Fibroblast of upper back skin (primary cell): ENCODE measurements at places on chromosomes 1 and 21.

GRCh38 chr1:157135646-157136045 is 2.5 kb downstream of the ETV3 start:
- DNase-seq = no peak

DNA sequence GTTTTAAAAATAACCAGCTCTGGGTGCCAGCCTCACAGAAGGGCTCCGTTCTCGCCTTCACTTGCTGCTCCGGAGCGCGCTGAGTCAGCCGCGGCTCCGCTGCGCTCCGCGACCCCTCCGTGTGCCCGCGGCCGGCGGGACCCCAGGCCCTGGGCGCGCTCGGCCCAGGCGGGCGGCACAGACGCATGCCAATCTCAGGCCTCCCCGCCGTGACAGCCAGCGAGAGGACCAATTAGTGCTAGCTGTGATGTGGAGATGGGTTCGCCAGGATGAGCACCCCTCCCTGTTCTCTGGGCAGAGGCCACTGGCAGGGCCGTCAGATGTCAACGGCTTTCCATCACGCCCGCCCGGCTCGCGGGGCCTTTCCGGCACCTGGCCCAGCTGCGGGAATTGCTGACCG is 293.8 kb downstream of the SPATA17 start:
- no peak for DNase-seq

DNA sequence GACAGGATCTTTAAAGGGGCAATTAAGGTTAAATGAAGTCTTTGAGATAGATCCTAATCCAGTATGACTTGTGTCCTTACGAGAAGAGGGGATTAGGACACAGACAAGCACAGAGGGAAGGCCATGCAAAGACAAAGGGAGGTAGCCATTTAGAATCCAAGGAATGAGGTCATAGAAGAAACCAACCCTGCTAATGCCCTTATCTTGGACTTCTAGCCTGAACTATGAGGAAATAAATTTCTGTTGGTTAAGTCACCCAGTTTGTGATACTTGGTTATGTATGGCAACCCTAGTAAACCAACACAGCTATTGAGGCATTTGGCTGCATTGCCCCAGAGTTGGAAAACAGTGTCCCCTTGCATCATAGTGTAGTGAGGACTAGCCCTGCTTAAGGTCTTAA is 121.3 kb downstream of the MAST2 start:
- no peak for DNase-seq

GRCh38 chr1:35885961-35886558 is 3.1 kb downstream of the AGO1 start:
- no peak for DNase-seq

GRCh38 chr1:235098991-235099390 is 29.6 kb downstream of the TOMM20 start:
- no peak for DNase-seq

GRCh38 chr1:27143401-27143800 is 11.5 kb downstream of the SLC9A1 start:
- no peak for DNase-seq

- DNase-seq = peak; percentile 82
Measured at GRCh38 chr1:23422241-23422877, 2.2 kb downstream of the TCEA3 start.

- DNase-seq = no peak
Measured at GRCh38 chr1:204548265-204548664, 32.1 kb downstream of the MDM4 start.

DNA sequence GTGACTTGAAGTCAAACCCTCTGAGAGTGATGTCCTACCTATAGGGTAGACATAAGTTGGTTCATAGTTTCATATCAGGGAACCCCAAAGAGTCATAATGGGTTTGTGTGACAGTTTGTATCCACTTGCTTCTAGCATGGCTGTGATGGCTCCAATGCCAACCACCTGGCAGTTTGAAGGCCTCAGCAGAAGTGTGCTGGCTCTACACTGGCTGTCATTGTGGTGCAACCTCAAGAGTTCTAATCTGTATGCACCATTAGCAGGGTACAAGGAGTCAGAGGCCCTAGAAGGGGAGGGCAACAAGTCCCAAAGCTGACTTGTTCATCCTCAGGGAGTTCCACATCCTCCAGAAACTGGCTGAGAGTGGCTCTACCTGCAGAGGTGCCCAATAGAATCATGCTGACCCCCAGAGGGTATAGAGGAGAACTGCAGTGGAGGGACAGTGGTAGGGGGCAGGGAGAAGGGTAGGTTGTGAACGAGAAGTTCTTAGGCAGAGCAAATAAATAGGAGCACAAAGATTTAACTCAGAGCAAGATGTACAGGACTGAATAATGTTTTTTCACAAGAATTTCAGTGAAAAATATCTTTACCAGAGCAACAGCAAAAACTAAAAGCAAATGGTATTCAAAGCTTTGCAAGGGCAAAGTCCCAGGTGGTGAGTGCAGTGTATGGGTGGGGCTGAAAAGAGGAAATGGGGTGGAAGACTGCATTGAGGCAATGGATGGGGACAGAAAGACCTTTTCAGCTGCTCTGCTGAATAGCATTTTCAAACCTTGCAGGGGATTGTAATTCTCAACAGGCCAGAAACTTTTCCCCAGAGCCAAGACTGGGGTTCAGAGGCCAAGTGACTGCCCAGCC is 3.2 kb downstream of the FCRL2 start:
- no peak for DNase-seq

GRCh38 chr1:228012555-228012954 is 5.8 kb downstream of the WNT3A start:
- no peak for DNase-seq

- DNase-seq = no peak
Measured at GRCh38 chr1:5831600-5832335, 160.5 kb downstream of the NPHP4 start.

- DNase-seq = peak; percentile 37
Measured at GRCh38 chr1:29912425-29912824, 676.1 kb downstream of the PTPRU start.

- no peak for DNase-seq
Measured at GRCh38 chr1:5424802-5425703, 567.2 kb downstream of the NPHP4 start.

DNA sequence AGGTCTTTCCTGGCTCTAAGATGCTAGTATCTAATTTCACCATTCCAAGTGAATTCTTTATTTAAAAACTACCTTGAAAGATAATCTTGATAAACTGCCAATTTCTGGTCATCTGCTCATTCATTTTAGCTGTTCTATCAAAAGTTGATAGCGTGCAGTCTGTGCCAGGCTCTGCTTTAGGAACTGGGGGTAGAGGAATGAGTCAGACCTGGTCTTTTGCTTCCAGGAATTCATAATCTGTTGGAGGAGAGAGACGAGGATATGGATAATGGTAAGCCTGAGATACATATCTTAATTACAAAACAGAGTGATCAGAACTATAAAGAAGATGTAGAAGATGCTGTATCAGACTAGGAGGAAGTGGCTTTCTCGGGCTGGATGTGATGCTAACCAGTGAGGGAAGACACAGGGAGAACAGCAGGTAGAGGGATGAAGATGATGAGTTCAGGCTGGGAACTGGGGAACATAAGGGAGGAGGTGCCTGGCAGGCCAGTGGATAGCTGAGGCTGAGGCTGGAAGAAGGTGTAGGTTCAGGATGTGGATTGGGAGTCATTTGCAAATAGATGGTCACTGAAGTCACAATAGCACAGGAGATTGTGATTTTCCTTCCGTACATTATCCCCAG is 12.3 kb upstream of the PHC2 start:
- peak; percentile 74 for DNase-seq

- DNase-seq = peak; percentile 56
Measured at GRCh38 chr1:85334962-85335361, 58.5 kb upstream of the BCL10 start.

- DNase-seq = no peak
Measured at GRCh38 chr1:241139047-241139446, 218.0 kb downstream of the RGS7 start.

- DNase-seq = peak; percentile 20
Measured at GRCh38 chr1:42679364-42679983, 2.7 kb upstream of the YBX1 start.

DNA sequence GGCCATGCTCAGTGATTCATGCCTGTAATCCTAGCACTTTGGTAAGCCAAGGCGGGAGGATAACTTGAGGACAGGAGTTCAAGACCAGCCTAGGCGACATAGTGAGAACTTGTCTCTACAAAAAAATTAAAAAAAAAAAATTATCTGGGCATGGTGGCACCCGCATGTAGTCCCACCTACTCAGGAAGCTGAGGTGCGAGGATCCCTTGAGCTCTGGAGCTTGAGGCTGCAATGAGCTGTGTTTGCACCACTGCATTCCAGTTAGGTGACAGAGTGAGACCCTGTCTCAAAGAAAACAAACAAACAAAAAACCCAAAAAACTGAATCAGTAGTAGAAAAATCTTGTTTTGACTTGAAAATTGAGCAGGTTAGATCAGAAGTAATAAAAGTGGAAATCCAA is 67.1 kb upstream of the IPO9 start:
- no peak for DNase-seq

DNA sequence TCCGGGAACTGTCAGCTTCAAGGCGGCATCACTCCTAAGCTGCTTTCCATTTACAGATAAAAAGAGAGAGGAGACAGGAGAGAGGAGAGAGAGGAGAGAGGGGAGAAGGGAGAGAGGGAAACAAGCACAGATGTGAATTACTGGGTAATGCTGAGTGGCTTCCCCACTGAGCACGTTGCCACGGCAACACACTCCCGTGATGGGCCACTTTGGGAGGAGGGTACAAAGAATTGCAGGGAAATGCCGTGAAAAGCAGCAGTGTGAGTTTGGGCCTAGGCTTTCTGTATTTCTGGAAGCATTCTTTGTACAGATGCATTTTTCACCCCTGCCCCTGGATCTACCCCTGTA is 128.0 kb upstream of the IRF2BP2 start:
- DNase-seq = no peak

- DNase-seq = no peak
Measured at GRCh38 chr1:212182171-212182570, 103.0 kb upstream of the PPP2R5A start.

- no peak for DNase-seq
Measured at GRCh38 chr1:214761030-214761429, 158.0 kb downstream of the CENPF start.

DNA sequence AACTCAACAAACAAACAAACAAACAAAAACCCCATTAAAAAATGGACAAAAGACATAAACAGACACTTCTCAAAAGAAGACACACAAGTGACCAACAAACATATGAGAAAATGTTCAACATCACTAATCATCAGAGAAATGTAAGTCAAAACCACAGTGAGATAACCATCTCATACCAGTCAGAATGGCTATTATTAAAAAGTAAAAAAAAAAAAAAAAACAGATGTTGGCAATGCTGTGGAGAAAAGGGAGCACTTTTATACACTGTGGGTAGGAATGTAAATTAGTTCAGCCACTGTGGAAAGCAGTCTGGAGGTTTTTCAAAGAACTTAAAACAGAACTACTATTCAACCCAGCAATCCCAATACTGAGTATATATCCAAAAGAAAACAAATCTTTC is 94.7 kb downstream of the PLPP3 start:
- peak; percentile 36 for DNase-seq

DNA sequence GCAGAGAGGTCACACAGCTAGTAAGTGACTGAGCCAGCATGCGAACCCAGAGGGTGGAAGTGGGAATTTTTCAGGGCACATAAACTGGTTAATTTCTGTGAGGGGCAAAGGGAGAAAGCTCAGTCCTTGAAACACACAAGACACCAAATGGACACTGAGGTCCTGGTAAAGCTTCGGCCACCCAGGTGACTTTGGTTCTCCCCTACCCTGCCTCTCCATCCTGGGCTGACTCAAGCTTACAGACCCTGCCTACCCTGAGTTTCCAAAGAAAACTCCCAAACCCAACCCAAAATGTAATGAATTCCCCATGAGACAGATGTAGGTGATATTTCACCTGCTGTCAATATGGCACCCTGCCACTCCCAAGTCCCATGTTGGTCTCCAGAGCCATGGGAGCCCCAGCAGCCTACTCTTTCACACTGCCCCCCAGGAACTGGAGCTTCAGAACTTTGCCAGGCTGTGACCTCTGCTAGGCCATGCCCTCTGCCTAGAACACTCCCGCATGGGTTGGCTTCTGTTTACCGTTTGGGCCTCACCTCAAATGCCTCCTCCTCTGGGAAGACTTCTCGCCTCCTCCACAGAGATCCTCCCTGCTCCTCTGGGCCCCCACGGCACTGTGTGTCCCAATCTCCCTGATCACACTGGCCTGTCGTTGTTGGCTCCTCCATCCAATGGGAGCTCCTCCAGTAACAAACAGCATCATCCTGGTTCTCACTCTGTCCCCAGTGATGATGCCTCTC is 3.7 kb upstream of the LRP8 start:
- DNase-seq = no peak

- peak; percentile 57 for DNase-seq
Measured at GRCh38 chr1:60978421-60979357, 103.7 kb upstream of the NFIA start.

DNA sequence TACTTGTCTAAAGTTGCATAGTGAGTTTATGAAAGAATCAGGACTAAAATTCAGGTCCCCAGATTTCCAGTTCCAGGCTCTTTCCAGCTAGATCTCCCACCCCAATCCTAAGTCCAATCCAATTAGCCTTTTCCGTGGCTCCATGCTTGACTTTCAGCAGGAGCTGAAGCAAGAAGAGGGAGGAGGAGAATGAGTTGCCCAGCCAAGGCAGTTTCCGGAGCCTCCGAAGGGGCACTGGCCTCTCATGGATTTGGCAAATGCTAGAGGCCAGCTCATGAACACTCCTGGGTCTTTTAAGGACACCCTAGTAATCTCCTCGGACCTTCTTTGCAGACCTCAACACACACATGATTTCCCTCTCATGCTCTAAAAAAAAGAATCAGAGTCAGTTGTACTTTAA is 10.5 kb upstream of the LRRC52 start:
- DNase-seq = no peak

DNA sequence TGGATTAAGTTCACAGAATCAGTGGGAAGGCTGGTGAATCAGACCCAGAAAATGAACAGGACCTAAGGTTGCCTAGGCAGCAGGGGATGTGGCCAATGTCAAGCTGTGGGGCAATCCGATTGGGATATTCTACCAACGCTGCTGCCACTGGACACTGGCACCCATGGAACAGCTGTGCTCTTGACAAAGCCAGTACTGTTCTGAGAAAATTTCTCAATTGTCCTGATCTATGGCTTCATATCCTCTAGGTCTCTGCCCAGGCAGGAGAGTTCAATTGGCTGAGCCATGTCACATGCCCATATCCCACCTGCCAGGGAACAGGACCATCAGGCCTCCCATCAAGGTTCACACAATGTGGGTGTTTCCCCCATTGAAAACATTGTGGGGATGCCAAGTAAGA is 6.2 kb downstream of the TACSTD2 start:
- no peak for DNase-seq

- no peak for DNase-seq
Measured at GRCh38 chr1:66317248-66317515, 216.8 kb upstream of the SGIP1 start.

GRCh38 chr1:68673771-68674170 is 176.9 kb upstream of the DEPDC1 start:
- no peak for DNase-seq

- DNase-seq = peak; percentile 21
Measured at GRCh38 chr1:231161667-231162296, at the start of gene TRIM67. Gene TRIM67 (plus strand): TSS chr1:231162058. CDS start chr1:231162970, 912 bp downstream.

GRCh38 chr1:59669752-59670312 is 144.9 kb upstream of the HOOK1 start:
- peak; percentile 55 for DNase-seq

- DNase-seq = no peak
Measured at GRCh38 chr21:35507181-35507759, 458.2 kb upstream of the RUNX1 start.

GRCh38 chr1:245255783-245256182 is 101.0 kb downstream of the KIF26B start:
- no peak for DNase-seq
